ENCODE measurements at places on chromosomes 7 and 10.

- DNase-seq, result no peak
Observed at GRCh38 chr10:124184208-124184830, 90.9 kb upstream of the CHST15 start.

- no peak for DNase-seq
Observed at GRCh38 chr10:69953851-69954250, 98.8 kb upstream of the MACROH2A2 start.

DNA sequence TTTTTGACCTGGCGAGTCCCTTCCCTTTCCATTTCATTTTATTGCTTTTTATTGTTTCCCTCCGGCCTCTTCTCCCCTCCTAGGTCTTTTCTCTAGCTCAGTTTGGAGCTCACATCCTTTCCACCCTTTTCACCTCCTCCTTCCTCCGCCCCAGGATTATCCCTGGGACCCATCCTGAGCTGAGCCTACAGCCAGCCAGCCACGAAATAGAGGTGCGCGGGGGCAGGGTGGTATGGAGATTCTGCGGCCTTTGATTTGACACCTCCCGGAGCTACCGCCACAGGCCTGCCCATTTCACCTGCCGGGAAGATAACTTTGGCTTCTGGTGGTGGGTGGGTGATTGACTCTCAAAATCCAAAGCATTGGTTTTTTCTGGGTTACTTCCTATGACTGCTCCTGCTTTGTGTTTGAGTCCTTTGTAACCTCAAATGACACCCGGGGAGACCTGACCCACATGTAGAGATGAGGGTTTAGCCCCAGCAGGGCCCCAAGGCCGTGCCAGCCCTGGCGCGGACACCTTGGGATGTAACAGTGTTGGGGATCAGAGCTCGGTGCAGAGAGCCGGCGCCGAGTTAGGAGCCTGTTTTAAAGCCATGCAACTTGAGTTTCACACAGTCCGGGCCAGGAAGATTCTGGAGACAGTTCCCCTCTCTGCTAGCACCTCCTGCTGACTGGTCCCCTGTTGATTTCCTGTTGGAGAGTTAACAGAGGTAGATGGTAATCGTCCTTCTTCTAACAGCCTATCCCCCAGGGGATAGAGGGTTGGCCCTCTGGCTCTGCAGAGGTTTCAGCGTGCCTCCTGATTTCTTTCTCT lies 1.5 kb downstream of the DUSP5 start:
- no peak for DNase-seq

DNA sequence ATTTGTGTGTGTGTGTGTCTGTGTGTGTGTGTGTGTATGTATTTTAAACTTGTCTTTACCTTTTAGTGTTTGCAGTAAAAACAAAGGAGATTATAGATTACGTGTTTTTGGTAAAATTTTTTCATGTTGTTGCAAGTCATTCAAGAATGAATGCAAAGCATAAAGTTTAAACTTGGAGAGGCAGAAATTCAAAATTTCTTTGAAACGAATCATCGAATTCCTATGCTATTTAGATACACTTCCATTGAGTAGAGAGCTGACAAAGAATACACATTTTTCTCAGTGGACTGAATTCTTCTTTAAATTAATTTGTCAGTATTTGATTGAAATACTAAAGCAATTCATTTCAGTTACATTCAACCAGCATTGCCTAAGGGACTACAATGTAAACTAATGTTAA lies 66.0 kb upstream of the HDAC9 start:
- no peak for DNase-seq

DNA sequence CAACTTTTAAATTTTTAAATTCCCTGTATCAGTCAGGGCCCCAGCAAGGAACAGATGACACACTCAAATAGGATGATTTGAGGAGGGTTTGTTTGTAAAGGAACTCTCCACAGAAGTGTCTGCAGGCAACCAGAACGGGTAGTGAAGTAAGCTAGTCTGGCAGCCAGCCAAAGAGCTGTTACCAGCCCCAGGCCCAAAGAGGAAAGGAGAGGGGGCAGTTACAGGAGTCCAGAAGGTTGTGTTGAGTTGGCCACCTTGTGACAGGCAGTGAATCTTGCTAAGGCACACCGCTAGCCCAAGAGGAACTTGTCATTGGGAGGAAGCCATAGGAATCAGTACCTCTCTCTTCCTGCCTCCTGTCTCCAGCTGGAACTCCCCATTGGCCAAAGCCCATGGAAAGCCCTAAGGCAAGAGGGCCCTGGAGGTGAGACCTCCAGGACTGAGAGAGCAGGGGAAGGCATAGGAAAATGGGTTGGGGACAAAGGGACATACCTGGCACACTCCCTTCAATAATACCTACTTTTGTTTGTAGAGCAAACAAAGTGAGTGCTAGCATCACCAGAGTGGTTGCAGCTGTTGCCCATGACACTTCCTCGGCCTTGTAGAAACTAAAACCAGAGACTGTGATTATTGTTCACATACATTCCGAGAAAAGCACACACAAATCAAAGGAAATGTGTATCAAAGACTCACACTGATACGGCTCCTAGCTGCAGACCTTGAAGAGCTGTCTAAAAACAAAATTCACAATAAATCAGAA lies 25.4 kb upstream of the GATAD1 start:
- peak; percentile 23 for DNase-seq

GRCh38 chr7:29606287-29606721 lies 42.7 kb downstream of the PRR15 start:
- no peak for DNase-seq

DNA sequence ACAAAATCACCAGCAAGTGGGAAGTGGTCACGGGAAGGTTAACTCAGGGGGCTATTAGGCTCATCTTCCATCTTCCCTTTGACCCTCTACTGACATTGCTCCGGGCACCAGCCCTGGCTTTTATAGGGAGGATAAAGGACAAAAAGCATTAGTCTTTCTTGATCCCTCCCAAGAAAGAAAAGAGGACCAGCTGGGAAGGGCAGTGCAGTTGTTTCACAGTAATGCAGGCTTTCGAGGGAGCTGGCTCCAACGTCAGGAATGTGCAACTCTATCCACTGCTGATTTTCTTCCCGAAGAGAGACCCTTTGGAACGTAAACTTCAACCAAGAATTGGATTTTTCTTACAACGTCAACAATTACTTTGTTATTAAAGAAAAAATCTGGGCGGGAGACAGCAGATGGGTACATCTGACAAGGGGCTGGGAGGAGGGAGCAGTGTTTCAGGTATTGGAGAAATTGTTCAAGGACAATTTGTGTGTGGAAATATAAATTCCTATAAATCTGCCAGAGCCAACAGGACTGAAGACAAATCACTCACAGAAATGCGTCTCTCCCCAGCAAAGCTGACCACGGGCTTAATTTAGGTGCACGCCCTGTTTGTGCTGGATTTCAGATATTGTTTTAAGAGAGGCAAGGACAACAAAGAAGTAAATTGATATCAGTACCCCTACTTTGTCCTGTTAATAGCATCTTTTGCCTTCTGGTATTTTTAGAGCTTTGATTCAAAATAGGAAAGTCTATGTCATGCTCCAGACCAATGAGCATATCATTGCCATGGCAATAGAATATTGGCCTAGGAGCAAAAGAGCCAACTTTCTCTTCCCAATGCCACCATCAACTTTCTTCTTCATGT lies 23.4 kb upstream of the ARID5B start:
- DNase-seq, result no peak

- no peak for DNase-seq
Observed at GRCh38 chr7:143188994-143189393, 5.8 kb downstream of the TAS2R39 start.

DNA sequence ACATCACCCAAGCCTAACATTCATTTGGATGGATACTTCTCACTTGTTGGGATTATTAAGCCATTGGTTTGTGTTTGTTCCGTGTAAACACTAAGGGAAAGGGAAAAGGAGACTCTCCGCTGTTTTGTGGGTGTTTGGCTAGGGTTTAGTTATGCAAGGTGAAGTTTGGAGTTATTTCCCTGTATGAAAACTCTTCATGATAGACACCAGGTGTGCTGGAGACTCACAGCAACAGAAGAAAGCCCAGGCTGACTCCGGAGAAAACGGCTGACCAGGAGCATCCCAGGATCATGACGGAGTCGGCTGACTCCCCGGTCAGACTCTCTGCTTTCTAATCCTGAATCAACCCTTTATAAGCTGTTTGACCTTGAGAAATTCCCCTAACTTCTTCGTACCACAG lies 94.1 kb upstream of the KLF6 start:
- no peak for DNase-seq

DNA sequence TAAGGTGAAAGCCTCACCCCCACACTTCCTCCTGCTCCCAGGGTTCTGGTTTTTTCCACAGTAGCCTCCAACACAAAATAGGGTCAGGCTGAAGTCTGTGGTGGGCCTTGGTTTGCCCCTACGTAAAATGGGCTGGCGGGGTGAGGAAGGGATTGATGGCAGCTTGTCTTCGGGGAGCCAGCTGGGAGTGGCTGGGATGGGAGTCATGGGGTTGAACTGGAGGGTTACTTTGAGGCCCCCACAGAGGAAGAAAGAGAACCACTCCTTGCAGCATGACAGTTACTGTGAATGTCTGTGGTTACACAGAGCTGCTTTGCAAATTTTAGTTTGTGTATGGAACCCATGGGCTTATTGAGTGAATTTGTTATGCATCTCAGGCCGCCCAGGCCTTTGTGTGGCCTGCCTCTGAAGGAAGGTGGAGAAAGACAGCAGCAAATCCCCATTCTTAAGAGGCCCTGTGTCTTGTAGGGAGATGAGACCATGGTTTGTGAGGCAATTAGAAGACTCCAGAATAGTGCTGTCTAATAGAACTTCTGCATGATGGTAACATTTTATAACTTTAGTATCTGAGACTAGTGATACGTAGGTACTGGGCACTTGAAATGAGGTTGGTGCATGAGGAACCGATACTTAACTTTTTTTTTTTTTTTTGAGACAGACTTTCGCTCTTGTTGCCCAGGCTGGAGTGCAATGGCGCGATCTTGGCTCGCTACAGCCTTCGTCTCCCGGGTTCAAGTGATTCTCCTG lies 8.1 kb downstream of the TRIM8 start:
- no peak for DNase-seq

GRCh38 chr7:21142081-21142480 lies 285.8 kb upstream of the SP4 start:
- DNase-seq, result no peak

GRCh38 chr10:43698156-43698555 lies 49.5 kb upstream of the ZNF32 start:
- no peak for DNase-seq

DNA sequence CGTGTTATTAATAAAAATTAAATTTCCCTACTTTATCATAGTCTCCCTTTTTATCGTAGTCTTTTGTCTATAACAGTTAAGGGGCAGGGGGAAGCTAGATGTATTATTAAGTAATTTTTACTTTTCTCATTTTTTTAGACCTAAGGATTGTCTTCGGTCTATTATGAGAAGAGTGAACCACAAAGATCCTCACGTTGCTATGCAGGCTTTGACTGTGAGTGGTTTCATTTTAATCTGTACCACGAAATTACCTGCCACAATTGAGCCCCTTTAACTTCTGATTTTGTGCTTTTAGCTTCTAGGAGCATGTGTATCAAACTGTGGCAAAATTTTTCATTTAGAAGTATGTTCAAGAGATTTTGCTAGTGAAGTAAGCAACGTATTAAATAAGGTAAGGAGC lies 40.6 kb downstream of the STAM start:
- DNase-seq, result no peak

DNA sequence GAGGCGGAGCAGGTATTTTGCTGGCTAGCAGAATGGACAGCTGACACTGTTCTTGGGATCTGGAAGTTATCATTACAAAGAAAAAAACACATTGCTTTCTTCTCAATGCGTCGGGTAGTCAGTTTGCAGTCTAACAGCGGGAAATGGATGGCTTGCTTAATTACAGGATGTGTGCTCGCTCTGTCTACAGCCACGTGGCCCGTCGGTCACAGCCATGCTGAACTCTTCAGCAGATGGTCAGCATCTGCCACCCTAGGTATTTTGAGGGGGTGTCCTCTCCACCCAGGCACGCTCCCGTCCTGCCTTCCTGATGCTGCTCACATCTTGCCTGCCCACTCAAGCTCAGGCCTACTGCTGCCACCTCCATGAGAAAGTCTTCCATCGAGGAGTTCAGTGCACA lies 20.4 kb upstream of the INMT start:
- no peak for DNase-seq

DNA sequence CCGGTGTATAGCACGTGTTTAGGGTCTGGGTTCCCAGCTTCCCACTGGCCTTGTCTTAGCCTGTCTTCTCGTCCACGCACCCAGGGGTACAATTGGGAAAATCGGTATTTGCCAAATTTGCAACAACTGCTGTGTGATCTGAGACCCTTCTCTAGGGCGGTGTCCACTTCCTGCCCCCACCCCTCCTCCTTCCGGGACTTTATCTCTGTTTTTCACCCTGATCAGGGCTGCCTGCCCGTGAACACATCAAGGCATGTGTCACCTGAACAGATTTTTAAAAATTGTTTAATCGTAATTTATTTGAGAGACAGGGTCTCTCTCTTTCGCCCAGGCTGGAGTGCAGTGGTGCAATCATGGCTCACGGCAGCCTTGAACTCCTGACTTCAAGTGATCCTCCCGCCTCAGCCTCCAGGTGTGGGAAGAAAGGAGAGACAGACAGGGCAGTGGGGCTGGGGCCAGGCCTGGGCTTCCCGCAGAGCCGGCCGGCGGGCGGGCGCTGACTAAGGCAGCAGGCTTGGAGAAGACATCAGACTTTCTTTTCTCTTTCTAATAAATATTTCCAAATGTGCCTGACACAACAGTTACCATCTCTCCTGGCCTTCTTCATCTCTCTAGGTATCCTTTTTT lies 27.5 kb downstream of the ELFN1 start:
- DNase-seq, result no peak

- DNase-seq, result no peak
Observed at GRCh38 chr10:29835055-29835454, 200.3 kb upstream of the SVIL start.

DNA sequence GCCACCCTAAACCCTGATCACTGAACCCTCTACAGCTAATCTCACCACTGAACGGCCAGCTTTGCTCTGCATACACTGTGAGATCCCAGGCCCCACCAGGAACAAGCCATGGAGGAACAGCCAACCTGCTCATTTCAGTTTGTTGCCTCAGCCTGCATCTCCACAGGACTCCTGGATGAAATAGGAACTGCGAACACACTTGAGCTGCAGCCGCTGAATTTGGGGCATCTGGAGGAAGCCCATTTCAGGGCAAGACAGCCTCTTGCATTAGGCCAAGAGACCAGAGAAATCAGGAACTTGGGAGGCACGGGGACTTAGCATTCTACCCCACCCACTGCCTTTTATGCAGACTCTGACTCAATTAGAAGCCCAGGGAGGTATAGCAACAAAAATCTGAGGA lies 14.5 kb upstream of the EGR2 start:
- no peak for DNase-seq
